ENCODE measurements at places on chromosomes 6 and 20.
A peak's percentile ranks its signal among the peaks of the same experiment; 100 is the strongest.

- DNase-seq: no peak
Observed at GRCh38 chr6:36800223-36801076, 38.8 kb downstream of the CPNE5 start.

GRCh38 chr6:135311446-135312200 lies 130.5 kb downstream of the MYB start:
- DNase-seq: no peak

DNA sequence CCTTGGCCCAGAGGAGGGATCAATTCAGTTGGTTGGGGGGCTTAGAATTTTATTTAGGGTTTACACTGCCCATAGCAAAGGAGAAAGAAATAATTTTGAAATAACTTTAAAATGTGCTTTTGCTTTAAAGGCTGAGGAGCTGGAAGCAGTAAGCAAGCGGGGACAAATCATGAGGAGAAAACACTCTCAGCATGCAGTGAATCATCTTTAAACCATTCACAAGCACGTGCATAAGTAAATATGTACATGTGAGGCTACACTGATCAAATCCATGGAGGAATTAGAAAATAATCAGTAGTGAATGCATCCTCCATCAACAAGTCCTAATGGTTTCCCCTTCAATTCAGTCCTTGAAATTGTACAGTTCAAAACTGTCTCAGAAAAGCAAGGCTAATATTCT lies 181.0 kb downstream of the MTFR2 start:
- DNase-seq: no peak

- DNase-seq: no peak
Observed at GRCh38 chr6:163789199-163789810, 374.8 kb downstream of the QKI start.

DNA sequence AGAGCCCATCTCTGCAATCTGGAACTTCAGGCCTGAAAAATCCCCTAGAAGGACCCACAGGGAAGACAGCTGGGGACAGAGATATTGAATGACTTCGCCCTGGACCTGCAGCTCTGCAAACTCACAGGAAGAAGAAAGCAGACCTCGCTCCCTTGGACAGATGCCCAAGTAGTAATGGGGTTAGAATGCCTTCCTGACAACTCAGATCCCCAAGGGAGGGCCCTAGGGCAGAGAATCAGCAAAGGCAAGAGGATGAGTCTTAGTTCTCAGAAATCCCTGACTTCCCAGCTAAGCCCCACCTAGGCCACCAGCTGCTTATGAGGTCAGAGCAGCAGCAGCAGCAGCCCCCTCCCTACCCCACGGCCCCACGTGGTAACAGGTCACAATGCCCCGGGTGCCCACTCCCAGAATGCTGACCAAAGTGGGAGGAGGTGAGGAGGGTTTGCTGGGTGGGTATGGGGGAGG lies at the start of gene C20orf141:
Gene C20orf141 (plus strand): TSS at position 401 of the 465 bp plus-strand sequence. CDS start 198 bp downstream, outside the sequence.
- DNase-seq: no peak

DNA sequence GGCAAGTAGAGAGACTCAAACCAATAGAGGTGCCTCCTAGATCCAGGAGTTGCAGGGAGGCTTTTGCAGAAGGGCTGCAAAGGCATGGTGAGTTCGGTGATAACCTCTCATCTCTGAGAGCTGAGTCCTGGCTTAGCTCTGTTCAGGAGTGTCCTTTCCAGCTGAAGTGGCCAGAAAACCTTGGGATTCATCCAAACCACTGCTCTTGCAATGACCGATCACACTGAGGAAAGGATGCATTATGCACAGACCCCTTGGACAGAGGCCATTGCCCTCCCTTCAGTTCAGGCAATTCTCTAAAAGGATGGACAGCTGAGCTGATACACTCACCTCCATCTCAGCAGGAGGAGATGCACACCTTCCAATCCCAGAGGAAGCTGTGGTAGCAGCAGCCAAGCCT lies 158.8 kb upstream of the ENPP5 start:
- DNase-seq: no peak

DNA sequence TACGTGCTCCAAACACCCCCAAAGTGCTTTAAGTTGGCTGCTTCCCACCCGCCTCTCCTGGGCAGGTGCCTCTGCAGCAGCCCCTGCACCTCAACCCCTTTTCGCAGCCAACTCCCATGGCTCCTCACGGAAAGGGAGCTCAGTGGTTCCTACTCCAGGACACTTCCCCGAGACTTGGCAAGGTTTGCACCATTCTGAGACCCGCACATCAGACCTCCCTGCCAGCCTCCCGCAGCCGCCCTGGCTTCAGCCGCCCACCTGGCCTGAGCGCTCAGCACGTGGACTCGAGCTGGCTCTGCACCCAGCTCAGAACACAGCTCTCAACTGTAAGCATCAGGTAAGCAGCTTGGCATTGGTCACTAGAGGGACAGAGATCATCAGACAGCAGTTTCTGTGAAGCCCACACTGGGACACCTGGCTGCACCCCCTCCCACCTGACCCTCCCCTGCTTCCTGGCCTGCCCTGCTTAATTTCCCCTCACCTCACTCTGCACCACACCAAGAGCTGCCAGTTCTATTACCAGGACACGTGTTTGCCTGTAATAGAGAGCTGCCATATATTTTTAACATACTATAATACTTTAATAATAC lies 28.5 kb downstream of the GMDS start:
- DNase-seq: no peak

GRCh38 chr6:16819752-16820151 lies 58.5 kb upstream of the ATXN1 start:
- DNase-seq: no peak

GRCh38 chr6:132812756-132813172 lies 1.6 kb upstream of the RPS12 start:
- DNase-seq: no peak

DNA sequence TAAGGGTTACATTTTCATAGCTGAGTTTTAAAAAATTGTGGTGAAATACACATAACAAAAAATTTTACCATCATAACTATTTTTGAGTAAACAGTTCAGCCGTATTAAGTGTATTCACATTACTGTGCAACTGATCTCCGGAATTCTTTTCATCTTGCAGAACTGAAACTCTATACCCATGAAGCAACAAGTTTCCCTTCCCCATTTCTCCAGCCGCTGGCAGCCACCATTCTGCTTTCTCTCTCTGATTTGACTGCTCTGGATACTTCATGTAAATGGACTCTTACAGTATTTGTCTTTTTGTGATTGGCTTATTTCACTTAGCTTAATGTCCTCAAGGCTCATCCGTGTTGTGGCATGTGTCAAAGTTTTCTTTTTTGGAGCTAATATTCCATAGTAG lies 341.6 kb downstream of the QKI start:
- no peak for DNase-seq

- DNase-seq: no peak
Observed at GRCh38 chr20:58956078-58956477, 25.0 kb upstream of the NELFCD start.

GRCh38 chr20:49034070-49034732 lies 11.9 kb upstream of the CSE1L start:
- no peak for DNase-seq

- DNase-seq: no peak
Observed at GRCh38 chr6:84003131-84003530, 30.4 kb upstream of the MRAP2 start.

- DNase-seq: no peak
Observed at GRCh38 chr6:154508573-154509375, 1.7 kb downstream of the CNKSR3 start.

GRCh38 chr6:139029470-139030227 lies 1.1 kb downstream of the ABRACL start:
- peak; percentile 13 for DNase-seq

DNA sequence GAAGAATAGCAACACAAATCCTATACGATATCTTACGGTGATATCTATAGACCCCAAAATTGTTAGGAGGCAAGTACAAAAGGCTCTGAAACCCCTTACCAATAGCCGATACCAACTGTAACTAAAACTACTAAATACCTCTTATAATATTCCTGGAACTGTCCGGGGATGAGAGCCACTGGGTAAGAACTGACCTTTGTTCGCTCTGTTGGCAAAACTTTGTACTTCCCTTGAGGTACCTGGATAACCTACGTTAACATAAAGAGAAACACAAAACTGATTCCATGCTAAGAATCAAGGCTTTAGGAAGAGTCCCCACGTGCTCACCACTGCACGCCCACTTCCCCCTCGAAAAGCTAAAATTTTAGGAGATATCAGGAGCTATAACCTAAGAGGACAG lies 9.7 kb downstream of the PHF10 start:
- no peak for DNase-seq

GRCh38 chr20:21048841-21049273 lies 57.3 kb downstream of the LINC00237 start:
- DNase-seq: peak; percentile 10

GRCh38 chr20:31667315-31668285 lies 29.9 kb downstream of the COX4I2 start:
- DNase-seq: no peak

- DNase-seq: no peak
Observed at GRCh38 chr6:49499623-49500022, at the start of gene GLYATL3. GLYATL3 (plus strand) TSS chr6:49499923; CDS start chr6:49511991, 12,068 bp downstream.

DNA sequence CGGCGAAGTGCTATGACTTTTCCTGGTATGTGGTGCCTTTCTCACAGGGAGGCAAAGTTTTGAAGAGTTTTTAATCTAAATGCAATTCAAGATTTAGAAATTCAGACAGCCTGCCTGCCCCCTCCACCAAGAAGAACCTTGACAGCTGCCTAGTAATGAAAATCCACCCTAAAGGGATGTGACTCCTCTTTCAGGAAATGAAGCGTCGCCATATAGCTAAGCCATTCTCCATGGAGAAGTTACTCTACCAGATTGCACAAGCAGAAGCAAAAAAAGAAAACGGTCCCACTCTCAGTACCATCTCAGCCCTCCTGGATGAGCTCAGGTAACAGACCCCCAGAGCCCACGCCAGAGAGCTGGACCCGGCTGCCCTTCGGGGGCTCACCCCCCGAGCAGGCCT lies 150.1 kb downstream of the DTNBP1 start:
- no peak for DNase-seq

- DNase-seq: no peak
Observed at GRCh38 chr6:26312096-26312463, 52.9 kb upstream of the BTN3A2 start.

GRCh38 chr20:13552061-13552460 lies 86.7 kb downstream of the TASP1 start:
- DNase-seq: no peak

GRCh38 chr6:166612471-166612881 lies 14.6 kb downstream of the RPS6KA2 start:
- DNase-seq: no peak

GRCh38 chr6:47377971-47378370 lies 68.3 kb upstream of the TNFRSF21 start:
- no peak for DNase-seq

GRCh38 chr20:11274141-11274594 lies 600.4 kb upstream of the JAG1 start:
- DNase-seq: no peak

- DNase-seq: no peak
Observed at GRCh38 chr6:35562060-35562459, 49.4 kb upstream of the TULP1 start.

- DNase-seq: no peak
Observed at GRCh38 chr6:105272786-105273185, 93.0 kb upstream of the POPDC3 start.

GRCh38 chr6:79570129-79571029 lies 33.1 kb upstream of the LCA5 start:
- no peak for DNase-seq

DNA sequence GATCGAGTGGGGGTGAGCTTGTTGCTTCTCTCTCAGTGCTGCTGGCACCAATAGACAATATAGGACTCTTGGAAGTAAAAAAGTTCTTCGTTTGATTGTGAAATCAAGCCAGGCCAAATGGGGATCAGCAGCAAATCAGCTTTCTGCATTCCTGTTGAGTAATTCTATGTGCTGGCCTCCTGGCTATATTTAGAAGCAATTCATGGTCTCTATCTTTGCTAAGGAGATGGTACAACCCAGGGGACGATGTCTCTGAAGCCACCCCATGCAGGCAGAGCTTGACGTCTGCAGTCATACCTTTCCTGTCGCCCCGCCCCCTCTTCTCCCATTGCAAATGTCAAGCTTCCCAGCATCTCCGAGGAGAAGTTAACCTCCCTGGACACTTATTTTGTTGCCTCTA lies 199.1 kb downstream of the SCP2D1 start:
- DNase-seq: no peak

DNA sequence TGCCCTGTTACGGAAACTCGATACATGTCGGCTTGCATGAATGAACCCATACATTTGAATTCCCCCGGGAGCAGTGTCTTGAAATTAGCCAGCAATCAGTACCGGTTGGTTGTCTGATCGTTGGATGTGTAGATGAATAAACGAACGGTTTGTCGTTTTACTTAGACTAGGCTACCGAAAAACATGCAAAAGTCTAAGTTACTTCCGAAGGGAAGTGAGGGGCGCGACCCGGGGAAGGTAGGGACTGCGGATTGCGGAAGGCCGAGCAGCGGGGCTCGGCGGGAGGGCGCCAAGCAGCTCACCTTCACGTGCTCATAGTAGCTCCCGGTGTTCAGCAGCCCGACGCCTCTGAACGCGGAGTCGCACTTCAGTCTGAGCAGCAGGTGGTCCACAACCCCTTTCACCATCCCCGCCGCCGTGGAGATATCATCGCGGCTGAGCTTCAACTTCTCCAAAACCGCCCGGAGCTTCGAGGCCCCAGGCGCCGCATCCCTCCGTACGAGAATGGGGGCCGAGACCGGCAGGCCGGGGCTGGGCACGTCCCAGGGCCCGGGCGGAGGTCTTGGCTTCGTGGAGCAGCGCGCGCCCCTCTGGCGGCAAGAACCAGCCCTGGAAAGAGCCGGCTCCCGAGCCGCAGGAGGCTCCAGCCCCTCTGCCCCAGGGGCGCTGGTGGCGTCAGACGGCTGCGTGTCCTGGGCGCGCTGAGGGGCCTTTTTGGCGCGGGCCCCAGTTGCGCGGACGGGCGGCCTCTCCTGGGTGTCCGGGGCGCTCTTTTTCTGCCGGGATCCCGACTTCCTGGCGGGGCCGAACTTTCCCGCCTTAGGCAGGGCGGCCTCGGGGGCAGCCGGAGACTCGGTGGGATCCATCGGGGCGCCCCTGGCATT lies 632 bp downstream of the CGAS start:
- peak; percentile 38 for DNase-seq

DNA sequence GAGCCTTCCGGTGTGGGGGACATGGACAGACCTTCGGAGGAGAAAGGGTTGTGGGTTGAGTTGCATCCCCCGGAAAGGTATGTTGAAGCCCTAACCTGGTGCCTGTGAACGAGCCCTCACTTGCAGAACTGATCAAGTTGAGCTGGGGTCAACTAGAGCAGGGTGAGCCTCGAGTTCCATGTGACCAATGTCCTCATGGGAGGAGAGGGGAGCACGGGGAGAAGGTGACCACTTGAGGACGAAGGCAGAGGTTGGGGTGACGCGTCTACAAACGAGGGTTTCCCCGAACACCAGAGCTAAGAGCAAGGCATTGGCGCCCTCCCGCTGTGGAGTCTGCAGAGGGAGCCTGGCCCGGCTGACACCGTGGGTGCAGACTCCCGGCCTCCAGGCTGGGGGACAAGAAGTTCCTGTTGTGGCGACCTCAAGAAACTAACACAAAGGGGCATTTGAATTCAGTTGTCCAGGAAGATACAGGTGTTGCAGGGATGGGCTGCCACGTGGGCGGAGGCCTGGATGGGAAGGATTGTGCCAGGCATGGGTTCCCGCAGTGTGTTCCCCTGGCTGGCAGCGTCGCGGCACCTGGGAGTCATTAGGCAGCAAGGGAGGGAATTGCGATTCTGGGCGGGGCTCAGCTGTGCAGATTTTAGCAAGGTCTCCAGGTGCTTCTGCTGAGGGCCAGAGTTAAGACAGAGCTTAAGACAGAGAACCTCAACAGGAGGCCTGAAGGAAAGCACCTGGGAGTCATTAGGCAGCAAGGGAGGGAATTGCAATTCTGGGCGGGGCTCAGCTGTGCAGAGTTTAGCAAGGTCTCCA lies 20.4 kb upstream of the UNC93A start:
- no peak for DNase-seq

GRCh38 chr20:704726-705125 lies 29.1 kb upstream of the SCRT2 start:
- no peak for DNase-seq

All from activated effector memory CD4-positive, alpha-beta T cell treated with Interleukin-2 at 50 U/mL for 16 hours (primary cell).